ENCODE measurements at places on chromosomes 5 and 9.

GRCh38 chr5:152271420-152271819, 133.7 kb downstream of the NMUR2 start:
- DNase-seq: no peak

- no peak for DNase-seq
Measured at GRCh38 chr9:34691936-34692315, 850 bp upstream of the CCL19 start.

GRCh38 chr5:159644053-159644452, 272.2 kb upstream of the ADRA1B start:
- no peak for DNase-seq

DNA sequence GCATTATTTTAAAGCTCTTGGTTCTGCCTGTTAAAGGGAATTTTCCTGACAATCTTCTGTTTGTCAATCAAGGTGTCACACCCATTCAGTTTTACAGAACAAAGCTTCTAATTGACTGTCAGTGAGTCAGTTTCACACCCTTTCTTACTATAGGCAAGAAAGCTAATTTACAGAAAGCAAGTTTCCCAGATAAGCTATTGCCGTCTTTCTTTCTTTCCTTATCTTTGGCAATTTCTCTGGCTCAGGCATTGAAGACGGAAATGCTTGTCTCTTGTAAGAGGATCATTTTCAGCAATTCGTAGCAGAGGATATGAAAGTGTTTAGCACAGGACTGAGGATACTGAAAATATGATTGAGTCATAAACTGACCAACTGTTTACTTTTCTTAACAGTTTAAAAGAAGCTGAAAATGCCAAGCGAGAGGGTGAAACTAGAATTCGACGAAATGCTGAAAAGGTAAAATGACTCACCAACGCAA, 27.0 kb downstream of the SPINK5 start:
- DNase-seq: no peak

GRCh38 chr5:67648201-67648671, 451.6 kb upstream of the CD180 start:
- no peak for DNase-seq

- DNase-seq: no peak
Measured at GRCh38 chr9:118782790-118783463, 586.3 kb downstream of the BRINP1 start.

DNA sequence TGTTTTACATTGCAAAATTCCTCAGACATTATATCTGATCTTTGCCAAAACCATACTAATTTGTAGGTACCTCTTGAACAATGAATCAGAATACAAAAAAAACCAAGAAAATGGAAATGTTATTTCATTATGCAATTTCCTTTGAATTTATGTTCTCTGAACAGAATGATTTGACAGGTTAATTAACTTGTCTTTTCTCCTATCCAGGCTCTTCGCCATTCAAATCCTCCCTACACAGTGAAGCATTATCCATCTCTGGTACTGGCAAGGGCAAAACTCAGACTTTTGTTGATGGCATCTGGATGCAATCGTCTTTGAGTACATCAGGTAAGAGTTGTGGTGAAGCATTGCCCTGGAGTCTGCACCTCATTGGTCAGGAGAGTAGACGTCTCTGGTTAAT, 655.7 kb upstream of the ITGA1 start:
- no peak for DNase-seq

GRCh38 chr5:14105718-14106410, 37.3 kb upstream of the TRIO start:
- no peak for DNase-seq

- no peak for DNase-seq
Measured at GRCh38 chr9:19682397-19682796, 106.4 kb downstream of the SLC24A2 start.

- DNase-seq: no peak
Measured at GRCh38 chr5:139925650-139926640, 117.2 kb downstream of the NRG2 start.

DNA sequence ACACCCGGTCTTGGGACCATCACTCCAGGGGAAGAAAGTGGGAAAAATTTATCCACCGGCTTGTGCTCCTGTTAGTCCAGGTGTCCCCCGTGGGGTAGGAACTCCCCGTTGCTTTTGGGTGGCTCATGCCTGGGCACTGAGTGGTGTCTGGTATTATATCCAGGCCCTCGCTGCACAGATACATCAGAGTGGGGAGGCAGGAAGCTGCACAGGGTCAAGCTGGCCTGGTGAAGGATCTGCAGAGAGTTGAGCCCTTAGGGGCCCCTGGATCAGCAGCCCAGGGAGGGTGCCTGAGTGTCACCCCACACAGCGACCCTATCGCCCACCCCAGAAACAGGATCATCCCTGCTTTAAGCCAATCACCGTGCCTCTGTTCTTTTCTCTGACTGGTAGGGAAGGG, 24.4 kb upstream of the COL5A1 start:
- DNase-seq: no peak

- no peak for DNase-seq
Measured at GRCh38 chr5:144308174-144308573, 137.5 kb downstream of the KCTD16 start.

GRCh38 chr9:2697492-2697891, 19.8 kb upstream of the KCNV2 start:
- no peak for DNase-seq

DNA sequence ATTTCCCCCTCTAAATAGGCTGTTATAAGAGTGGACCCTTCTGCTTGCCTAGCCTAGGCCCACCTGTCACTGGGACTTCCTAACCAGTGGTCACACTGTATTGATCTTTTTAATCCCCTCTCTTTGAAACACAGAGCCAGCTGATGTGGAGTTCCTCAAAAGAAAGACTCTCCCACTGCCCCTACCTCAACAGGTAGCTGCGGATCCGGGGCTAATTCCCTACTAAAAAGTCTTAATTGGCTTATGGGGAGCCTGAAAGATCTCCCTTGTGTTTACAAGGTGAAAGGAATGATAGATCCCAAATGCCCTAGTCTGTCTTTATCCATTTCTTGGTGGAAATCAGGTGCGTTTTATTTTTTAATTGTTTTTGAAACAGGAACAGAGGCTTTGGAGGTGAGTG, 2.0 kb downstream of the NEUROG1 start:
- no peak for DNase-seq

GRCh38 chr5:158499075-158499891, 600.4 kb downstream of the EBF1 start:
- DNase-seq: no peak

- no peak for DNase-seq
Measured at GRCh38 chr5:89418407-89419085, 535.6 kb upstream of the MEF2C start.

- no peak for DNase-seq
Measured at GRCh38 chr9:132516301-132516700, 66.1 kb upstream of the BARHL1 start.

GRCh38 chr5:160353379-160353778, 17.0 kb downstream of the C1QTNF2 start:
- no peak for DNase-seq

GRCh38 chr5:98428806-98429205, 344.7 kb upstream of the RGMB start:
- DNase-seq: no peak

GRCh38 chr5:60687927-60688720, 11.8 kb downstream of the DEPDC1B start:
- no peak for DNase-seq

- no peak for DNase-seq
Measured at GRCh38 chr9:3170819-3171218, 326.9 kb upstream of the PUM3 start.

DNA sequence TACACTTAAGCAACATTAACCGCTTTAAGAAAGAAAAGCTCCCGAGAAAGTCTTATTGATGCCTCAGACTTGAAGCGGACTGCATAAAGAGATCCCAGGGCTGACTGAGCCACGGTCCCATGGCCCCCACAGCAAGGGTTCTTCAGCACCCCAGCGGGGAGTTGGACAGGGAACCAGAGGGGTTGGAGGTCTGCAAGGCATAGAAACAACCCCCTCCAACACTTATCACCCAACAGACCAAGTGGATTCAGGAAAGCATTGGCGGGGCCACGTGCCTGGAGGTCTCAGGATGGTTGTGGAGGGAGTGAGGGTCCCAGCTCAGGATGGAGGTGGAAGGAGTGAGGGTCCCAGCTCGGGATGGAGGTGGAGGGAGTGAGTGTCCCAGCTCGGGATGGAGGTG, 143.7 kb upstream of the IRX2 start:
- DNase-seq: no peak

DNA sequence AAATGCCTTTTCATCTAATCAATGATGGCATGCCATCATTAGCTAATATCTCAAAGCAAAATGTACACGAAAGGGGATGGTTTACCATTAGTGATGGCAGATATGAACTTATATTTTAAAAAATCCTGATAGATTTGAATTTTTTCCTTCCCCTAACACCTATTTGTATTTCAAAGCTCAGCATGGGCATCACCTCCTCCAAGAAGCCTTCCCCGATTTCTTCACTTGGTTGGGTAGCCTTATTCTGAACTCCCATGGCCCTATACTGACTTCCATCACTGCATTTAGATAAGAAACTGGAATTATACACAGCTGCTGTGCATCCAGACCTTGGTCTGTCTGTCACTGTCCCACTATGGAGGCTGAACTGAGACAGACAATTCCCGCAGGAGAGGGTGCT, 49.6 kb upstream of the FBXW11 start:
- DNase-seq: no peak

- no peak for DNase-seq
Measured at GRCh38 chr5:121706686-121707085, 145.0 kb upstream of the FTMT start.

DNA sequence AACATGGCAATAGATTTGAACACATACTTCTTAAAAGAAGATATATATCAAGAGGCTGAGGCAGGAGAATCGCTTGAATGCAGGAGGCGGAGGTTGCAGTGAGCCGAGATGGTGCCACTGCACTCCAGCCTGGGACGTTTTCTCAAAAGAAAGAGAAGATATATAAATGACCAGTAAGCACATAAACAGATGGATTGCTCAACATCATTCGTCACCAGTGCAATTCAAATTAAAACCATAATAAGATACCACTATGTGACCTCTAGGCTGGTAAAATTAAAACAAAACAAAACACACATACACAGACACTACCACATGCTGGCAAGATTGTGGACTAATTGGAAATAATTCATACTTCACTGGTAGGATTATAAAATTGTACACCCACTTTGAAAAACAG, 5.3 kb upstream of the TXN start:
- DNase-seq: no peak

DNA sequence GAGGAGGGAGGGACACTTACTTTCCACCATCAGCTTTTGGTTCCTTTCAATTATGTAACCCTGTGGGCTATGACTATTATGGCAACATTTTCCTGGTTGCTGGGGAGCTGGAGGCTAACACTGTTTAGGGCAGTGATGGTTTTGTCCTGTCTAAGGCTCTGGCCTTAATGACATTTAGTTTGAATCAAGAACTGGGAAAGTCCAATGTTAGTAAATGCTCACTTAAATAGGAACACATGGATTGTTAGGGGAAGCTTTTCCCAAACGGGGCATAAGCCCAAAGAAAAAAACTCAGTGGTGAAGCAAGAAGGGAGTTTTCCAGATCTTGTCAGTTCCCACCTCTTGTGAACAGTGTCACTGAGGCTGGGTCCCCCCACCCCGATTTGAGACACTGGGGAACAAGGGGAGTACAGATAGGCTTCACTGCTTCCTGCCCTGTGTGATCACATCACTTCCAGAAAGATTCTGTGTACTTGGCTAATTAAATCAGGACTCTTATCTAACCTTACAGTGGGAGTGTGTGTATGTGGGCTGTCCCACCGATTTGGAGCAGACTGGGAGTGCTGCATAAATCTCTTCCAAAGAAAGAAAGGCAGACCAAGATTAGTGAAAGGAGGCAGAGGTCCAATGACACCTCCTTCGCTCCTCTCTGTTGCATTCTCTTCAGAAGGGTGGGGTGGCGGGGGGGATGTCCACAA, 206.4 kb downstream of the PTTG1 start:
- no peak for DNase-seq

DNA sequence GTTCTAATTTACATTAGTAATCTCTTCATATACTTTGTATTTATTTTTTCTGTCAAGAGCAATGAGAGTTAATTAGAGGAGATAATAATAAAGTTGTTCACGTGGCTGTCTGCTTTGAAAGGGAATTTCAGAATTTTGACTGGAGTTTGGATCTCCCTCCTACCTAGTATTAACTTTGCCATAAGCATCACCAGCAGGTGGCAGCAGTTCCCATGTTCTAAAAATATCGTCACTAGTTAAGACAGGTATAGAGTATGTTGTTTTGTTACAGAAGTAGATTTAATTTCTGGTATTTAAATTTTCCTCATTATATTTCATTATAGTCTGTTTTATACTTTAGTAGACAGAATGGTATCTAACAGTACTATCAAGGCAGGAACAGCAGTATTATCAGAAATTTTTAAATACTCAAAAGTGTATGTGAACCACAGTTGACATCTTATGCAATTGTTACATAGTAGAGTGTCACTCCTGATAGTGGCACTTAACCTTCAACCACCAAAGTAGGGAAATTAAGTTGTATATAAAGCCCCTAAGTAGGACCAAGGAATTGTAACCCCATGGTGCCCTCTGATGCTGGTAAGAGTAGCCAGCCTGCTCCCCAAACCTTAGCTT, 20.4 kb downstream of the GNPDA1 start:
- peak; percentile 36 for DNase-seq

DNA sequence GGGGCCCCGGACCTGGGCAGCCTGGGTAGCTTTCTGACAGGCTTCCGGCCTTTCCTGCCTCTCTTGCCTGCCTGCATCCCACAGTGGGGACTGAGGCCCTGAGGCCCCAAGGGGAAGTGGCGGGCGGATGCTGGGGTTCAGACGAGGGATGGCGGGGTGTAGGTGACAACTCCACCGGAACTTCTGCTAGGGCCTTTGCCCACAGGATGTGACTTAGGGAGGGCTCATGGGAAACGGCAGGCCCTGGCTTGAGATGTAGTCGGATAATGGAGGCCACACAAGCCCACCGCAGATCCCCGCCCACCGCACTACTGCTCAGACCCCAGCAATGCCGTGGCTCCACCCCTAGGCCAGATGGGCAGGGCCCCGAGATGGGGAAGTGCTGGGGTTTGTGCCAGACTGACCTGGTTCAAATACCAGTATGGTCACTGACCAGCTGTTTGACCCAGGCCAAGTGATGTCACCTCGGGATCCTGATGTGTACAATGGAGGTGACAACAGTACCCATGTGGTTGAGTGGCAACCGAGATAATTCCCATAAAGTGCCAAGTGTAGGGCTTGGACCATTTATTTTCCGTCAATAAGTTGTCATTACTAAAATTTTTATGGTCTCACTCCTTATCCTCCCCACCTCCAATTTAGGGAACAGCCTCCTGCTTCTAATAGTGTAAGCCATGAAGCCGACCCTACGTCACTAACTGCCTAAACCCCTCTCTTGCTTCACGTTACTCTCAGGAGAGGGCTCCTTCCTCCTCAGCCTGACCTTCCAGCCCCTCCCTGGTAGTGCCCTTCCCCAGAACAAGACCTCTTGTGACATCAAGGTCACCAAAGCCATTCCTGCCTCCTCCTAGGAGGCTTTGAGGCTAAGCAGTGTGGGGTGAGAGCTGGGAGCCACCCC, 2.5 kb upstream of the CDK9 start:
- peak; percentile 76 for DNase-seq

DNA sequence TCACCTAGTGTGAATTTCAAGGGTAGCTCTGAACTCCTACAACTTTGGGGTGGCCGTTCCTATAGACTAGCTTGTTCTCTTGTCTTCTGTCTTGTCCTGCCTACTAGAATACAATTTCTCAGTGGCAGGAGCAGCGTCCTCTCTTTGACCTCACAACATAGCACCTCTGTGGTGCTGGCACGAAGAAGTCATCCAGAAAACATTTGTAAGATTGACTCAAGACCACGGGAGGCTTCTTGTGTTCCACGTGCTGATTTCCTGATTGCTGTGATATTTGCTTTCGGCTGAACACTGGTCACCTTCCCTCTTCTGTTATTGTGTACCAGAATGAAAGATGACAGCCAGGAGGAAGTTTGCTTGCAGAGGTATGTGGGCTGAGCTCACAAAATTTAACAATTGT, 27.0 kb downstream of the SLC1A1 start:
- DNase-seq: no peak

Data from stimulated activated CD8-positive, alpha-beta memory T cell treated with anti-CD3 and anti-CD28 coated beads, Interleukin-15, amount 100 ng/mL, for 48 hours (primary cell).